ENCODE measurements at places on chromosomes 13 and 19.

DNA sequence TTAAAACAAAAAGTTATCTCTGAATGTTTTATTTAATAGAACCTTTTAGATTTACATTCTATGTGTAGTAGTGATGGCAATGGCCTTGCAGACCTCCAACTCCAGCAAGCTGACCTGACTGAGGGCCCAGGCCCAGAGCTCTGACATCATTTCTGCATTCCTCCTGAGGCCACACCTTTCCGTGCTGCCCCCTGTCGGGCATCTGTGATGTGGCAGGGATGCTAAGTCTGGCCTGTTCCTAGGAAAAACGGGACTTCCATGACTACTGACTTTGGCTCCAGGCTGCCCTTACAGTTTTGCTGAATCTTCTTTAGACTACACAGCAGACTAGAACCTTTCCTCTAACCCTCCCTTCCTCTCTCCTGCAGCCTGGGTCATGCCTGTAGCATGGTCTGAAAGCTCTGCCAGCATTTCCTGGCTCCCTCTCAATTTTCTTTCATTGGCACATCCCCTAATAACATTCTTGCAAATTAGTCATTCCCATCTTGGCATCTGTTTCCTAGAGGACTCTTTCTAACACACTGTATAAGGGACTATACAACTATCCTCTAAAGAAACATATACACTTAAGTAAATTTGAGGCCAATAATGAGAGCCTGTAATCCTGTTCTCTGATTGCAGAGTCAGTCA is 249.1 kb downstream of the GPC5 start:
- DNase-seq: no peak

GRCh38 chr19:13861392-13861713 is 15.6 kb upstream of the NANOS3 start:
- no peak for DNase-seq

- no peak for DNase-seq
These were observed 484.5 kb downstream of the LIG4 start for GRCh38 chr13:107730813-107731212.

GRCh38 chr19:15137777-15138176 is 30.6 kb downstream of the SYDE1 start:
- no peak for DNase-seq

DNA sequence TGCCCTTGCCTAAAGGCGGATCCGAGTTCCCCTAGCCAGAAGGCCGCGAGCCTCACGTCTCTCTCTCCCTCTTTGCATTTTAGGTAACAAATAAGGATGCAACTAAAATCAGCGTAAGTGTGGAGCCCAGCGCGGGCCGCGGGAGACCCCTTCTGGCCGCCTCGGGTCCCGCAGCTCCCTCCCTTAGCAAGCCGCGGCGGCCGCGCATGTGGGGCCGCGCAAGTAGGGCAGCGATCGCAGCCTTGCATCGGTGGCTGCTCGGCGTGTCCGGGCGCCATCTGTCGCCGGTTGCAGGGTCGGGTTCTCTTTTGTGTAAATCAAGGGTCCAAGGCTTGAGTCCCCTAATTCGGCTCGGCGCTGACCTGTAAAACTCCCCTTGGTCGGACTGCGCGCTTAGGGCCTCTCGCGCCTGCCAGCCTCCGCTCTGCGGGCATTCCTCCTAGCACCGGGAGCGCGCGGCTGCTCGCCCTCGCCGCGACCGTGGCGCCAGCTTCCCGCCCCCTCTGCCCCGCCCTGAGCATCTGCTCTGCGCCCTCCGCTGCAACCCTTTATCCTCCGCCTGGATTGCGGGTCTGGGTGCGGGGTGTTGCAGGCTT is 2.7 kb downstream of the VSTM2B start:
- peak; percentile 60 for DNase-seq

- DNase-seq: no peak
These were observed 871 bp upstream of the ZNF583 start for GRCh38 chr19:56403261-56403660.

- DNase-seq: no peak
These were observed 20.2 kb downstream of the SAFB start for GRCh38 chr19:5643060-5643459.

DNA sequence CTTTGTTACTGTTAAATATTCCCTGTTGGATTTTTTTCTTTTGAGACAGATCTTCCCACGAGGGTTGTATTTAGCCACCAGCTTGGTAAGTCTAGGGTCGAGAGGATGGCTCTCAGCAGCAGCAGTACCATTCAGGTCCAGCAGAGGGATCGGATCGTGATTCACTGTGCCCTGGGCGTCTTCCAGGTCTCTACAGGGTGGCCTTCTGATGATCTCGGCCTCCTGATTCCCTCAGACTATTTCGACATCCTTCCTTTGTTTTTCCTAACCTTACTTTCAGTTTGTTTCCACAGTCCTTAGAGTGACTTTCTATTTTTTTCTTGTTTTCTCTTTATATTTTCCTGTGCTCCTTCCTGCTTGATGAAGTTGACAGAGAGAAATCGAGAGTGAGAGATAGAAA is 1436.9 kb downstream of the UQCRFS1 start:
- DNase-seq: no peak

- no peak for DNase-seq
These were observed 19.0 kb downstream of the CHST8 start for GRCh38 chr19:33640773-33641172.

- no peak for DNase-seq
These were observed 13.4 kb upstream of the C2CD4C start for GRCh38 chr19:422213-422916.

DNA sequence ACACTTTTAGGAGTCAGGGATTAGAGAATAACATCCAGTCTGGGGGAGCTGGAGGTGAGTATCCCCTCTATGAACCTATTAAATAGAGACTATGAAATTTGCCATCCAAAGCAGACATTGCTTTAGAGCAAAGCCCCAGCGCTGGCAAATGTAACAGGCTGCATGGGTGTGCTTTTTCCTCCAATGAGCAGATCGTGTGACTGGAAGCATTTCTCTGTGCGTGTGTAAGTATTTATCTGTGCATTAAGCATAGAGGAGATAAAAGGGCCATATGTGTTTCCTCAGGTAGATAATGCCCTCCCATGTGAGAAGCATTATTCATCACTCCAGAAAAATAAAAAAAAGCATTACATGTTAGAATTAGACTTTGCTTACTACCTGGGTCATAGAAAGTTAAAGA is 924 bp downstream of the TNFSF13B start:
- no peak for DNase-seq

DNA sequence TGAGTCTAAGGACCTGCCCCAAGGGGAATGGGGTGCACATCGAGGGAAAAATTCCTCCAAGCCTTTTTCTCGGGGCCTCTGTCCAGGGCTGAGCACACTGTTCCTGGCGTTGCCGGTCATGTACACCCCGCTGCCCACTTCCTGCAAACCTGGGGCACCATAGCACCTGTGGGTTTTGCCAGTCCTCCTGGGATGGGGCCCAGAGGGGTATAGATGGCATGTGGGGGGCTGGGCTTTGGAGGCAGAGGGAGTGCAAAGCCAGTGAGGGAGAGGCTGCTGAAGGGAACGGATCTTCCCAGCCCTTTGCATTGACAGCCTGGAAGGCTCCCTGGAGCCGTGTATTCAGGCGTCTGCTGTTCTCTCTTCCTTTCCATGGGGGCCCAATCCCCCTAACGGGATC is 187.3 kb downstream of the ZNF536 start:
- DNase-seq: no peak

GRCh38 chr19:55479451-55480230 is 3.2 kb downstream of the ZNF628 start:
- DNase-seq: no peak

- no peak for DNase-seq
These were observed 1.3 kb downstream of the ZNF616 start for GRCh38 chr19:52138278-52138982.

- no peak for DNase-seq
These were observed 43.7 kb downstream of the ZNF557 start for GRCh38 chr19:7113233-7113632.

GRCh38 chr19:3444695-3445234 is 35.6 kb downstream of the SMIM24 start:
- DNase-seq: no peak

DNA sequence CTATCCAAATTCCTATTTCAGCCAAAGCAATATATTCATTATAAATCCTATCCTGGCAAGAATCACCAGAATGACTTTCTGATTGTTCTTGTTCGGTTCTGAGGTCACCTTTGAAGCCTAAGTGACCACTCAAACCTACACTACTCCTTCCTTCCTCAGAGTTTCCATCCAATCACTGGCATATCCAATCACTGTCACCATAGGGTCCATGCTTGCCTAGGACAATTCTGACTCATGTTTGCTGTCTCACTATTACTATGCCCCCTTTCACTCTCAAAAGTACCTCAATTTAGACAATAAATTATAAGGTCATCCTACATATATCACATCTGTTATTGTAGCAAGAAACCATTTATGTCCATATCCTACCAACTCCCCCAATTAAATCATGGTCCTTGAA is 58.9 kb downstream of the UBL3 start:
- DNase-seq: no peak

DNA sequence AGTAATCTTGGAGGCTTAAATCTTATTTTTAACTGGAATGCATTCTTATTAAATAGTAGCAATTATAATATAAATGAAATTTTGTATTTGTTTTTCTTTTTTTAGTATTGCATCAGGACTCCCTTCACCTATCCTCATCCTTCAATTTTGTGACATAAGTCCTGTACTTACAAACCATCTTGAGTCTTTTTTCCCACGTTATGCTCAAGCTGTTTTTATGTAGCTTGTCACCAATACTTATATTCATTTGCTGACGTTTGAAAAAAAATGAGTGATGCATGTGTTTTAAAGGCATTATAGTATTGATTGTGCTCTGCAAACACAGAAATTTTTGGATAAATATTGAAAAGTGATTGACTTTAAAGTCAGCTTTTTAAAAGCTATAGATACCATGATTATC is 888 bp downstream of the GPR18 start:
- DNase-seq: no peak

DNA sequence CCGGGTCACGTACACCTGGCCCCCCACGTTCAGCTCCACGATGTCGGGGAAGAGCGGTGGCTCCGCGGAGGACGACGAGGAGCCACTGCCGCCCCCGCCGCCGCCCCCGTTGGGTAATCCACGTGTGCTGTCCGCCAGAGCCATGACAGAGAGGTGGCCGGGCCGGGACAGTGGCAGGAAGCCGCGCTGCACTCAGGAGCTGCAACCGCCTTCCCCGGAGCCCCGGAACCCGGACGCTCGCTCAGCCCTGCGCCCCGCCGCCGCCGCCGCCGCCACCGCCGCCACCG is 257 bp downstream of the KCTD12 start:
- no peak for DNase-seq

DNA sequence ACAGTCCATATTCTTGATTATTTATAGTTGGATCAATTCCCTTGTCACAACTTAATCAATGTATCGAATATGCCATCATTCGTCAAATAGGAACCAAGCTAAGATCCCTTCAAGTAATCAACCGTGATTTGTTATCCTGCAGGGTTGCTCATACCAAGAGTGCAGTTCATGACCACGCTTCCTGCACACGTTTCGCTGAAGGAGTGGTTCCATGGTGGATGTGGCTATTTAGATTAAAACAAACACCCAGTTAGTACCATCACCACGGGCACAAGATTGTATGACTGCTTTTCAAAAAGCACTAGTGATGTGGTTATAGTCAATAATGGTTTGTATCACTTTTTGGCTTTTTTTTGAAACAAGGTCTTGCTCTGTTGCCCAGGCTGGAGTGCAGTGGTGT is 41.1 kb upstream of the CCNE1 start:
- DNase-seq: no peak

DNA sequence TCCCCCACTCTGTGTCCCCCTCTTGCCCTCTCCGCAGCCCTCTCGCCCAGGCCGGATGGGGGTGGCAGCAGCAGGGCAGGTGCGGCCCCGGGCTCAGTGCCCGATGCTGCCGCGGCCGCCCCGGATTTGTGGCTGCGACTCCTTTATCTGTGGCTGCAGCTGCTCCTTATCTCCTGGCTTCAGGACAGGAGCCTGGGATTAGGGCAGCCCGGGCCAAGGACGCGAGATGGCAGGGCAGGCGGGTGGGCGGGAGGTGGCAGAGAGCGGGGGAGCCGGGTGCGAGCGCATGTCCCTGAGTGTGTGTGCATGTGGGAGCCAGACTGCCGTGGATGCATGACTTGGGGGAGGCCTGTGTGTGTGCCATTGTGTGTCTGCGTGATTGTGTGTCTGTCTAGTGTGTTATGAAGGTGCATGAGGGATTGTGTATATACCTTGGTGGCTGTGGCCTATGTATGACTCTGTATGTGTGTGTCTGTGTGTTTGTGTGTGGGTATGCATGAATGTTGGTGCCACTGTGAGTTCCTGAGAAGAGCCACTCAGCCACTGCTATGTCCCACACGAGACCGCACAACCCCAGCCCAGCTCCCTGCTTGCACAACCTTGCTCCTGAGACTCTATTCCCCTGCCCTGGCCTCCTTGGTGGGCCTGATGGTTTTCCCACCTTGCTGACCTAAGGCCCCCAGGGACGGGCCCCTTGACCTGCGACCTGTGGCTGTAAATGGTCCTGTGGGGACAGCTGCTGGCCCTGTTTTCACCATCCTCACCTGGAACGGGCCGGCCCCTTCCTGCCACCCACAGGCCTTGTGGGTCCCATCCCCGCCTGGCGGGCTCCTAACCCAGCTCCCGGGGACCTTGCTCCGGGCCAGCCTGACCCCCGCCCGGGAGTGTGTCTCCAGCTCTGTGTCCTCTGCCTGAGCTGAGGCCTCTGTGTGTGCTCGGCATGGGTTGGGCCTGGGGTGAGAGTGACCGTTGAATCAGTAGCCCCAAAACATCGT is 5.3 kb upstream of the NRTN start:
- no peak for DNase-seq

- no peak for DNase-seq
These were observed 23.4 kb downstream of the CEACAM21 start for GRCh38 chr19:41599175-41599966.

DNA sequence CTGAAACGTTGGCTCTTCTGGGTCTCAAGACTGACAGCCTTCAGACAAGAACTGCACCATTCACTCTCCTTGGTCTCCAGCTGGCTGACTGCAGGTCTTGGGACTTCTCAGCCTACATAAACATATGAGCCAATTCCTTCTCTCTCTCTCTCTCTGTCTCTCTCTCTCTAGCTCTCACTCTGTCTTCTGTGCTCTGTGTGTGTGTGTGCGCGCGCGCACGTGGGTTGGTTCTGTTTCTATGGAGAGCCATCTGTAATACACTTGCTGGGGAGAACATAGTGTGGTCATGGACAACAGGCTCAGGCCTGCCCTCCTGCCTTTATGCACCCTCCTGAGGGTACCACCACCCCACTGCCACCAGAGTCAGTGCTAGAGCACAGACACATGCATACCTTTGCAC is 13.7 kb upstream of the SERPINE3 start:
- no peak for DNase-seq

All from stimulated activated CD4-positive, alpha-beta T cell treated with anti-CD3 and anti-CD28 coated beads, Interleukin-15, amount 100 ng/mL, for 1 hour (primary cell).